Fibroblast of gingiva (primary cell): ENCODE measurements at places on chromosomes 12 and 14.

DNA sequence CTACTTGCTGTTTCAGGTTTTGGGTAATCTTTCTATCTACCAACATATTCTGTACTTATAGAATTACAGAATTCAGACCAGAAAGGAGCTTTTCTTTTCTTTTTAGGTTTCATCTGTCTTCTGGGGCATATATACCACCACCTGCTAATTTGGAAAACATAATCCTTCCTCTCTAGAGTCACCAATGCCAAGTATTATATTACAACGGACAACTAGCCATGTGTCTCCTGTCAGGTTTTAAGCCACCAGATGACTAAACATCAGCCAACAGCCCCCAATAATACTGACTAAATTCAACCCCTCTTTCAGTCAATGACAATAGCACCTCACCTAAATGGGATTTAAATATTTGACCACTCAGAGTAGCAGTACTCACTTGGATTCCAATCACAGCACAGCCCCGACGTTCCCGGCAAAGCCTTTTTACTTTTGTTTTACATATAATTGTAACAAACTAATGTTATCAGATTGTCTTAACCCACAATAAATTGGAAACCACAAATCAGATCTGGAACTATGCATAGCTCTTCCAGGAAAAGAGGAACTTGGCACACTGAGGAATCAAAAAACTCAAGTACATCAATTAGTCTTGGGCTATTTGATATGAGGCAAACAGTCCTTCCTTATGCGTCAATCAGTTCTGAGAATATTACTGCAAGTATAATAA lies 13.5 kb downstream of the SLC11A2 start:
- no peak for DNase-seq

DNA sequence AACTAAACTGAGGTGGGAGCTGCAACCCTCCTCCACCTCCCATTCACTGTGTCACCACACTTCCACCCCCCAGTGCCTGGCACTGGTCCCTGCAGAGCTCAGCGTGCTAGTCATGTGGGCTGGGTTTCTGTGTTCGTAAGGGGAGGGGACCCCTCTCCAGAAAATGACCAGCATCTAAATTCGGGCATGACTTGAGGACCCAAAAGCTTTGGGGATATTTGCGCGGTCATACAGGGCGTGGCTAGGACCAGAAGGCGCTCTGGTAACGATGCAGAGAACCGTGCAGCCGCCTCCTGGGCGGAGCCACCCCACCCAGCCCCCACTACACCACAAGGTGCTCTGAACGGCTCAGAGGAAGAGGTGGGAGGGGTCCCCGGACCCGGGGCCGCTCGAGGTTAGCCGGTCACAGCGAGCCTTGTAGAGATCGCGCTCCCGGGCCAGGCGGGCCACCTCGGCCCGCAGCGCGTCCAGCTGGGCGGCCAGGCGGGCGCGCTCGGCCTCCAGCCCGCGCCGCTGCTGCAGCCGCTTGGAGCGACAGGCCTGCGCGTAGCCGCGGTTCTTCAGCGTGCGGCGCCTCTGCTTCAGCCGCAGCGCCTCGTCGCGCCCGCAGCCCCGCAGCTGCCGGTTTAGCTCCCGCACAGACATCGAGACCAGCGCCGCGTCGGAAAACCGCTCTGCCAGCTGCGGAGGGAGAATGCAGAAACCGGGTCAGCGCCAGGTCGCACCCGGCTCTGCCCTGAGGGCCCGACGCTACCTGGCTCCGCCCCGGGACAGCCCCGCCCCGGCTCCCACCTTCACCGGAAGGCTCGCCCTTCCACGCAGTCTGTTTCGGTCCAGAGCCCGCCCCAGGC lies 9.8 kb downstream of the CPNE6 start:
- DNase-seq = no peak

- DNase-seq = no peak
Measured at GRCh38 chr12:4918950-4919660, 9.4 kb downstream of the KCNA1 start.

- no peak for DNase-seq
Measured at GRCh38 chr12:54287261-54288157, 7.0 kb downstream of the HNRNPA1 start.

- DNase-seq = peak; percentile 76
Measured at GRCh38 chr14:71586131-71586897, 345.9 kb upstream of the RGS6 start.

DNA sequence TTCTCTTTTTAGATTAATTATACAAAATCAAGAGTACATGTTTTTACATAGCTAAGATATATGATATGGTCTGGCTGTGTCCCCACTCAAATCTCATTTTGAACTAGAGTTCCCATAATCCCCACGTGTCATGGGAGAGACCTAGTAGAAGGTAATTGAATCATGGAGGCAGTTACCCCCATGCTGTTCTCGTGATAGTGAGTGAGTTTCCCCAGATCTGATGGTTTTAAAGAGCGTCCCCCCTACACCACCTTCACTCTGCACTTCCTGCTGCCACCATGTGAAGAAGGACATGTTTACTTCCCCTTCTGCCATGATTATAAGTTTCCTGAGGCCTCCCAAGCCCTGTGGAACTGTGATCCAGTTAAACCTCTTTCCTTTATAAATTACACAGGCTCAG lies 21.4 kb upstream of the DRAM1 start:
- DNase-seq = no peak

- no peak for DNase-seq
Measured at GRCh38 chr12:111440631-111441030, 34.9 kb downstream of the SH2B3 start.

GRCh38 chr12:27762757-27763156 lies 17.3 kb upstream of the KLHL42 start:
- DNase-seq = no peak

DNA sequence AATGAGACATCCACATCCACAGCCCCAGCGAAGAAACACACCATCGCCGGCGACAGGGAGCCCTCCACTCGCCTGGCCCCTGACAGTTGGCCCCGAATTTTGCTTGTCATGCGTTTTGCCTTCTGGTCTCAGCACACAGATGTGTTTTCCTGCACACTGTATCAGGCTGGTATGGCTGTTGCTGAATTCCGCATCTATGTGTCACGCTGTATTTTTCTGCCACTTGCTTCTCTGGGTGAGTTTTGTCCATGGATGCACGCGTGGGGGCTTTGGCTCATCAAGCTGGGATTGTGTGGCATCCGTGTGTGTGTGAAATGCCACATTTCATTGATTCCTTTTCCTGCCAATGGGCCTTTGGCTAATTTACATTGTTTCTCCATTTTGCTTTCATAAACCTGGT lies 26.5 kb downstream of the ARL6IP4 start:
- DNase-seq = no peak

GRCh38 chr12:66190519-66191370 lies 1.7 kb downstream of the IRAK3 start:
- DNase-seq = peak; percentile 33

DNA sequence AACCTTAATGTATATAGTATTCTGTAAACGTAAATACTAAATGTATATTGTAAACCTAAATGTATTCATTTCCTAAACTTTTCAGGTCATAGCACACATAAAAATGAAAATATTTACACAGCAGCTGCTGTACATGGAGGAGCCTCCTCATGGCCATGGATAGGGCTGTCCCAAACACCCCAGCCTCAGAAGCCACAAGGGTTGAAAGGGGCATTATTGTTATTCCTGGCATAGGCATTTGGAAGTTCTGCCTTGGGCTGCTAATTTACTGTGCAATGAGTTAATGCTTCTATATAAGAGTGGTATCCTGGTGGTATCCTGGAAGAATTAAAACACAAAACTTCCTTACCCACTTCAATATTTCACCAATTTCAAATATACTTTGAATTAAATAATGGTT lies 159.4 kb downstream of the SLC5A8 start:
- no peak for DNase-seq

DNA sequence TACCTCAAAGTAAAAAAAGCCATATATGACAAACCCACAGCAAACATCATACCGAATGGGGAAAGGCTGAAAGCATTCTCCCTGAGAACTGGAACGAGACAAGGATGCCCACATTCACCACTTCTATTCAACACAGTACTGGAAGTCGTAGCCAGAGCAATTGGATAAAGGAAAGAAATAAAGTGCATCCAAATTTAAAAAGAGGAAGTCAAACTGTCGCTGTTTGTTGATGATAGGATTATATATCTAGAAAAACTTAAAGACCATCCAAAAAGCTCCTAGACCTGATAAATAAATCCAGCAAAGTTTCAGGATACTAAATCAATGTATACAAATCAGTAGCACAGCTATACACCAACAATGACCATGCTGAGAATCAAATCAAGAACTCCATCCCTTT lies 5.2 kb downstream of the NDUFA12 start:
- no peak for DNase-seq

DNA sequence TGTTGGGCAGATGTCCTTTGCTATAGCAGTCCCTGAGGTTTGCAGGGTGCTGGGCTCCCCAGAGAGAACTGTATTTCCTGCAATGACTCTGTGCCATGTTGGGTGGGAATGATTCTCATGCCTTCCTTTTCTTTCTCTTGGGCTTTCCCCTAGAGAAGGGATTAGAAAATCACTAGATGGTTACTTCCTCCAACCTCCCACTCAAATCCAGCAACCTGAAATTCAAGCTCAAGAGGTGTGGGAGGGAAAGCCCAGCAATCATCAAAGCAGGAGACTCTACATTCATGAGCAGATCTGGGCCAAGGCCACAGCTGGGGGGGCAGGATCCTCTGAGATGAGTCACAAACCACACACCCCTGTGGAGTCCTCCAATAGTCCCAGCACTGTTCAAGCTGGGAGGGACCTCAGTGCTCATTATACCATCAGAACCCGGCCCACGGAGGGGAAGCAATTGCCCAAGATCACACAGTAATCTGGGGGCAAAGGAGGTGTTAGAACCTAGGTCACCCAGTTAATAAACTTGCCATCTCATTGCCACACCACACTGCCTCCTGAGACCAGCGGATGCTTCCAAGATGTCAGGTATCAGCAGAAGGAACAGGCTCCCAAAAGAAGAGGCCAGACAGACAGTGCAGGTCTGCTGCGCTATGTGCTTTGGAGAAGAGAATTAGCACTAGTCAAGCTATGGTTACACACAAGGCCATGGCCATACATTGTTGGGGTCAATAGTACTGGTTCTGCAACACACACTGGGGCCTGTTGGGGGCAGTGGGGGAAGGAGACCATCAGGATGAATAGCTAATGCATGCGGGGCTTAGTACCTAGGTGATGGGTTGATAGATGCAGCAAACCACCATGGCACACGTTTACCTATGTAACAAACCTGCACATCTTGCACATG lies 65.7 kb downstream of the TTC9 start:
- no peak for DNase-seq

DNA sequence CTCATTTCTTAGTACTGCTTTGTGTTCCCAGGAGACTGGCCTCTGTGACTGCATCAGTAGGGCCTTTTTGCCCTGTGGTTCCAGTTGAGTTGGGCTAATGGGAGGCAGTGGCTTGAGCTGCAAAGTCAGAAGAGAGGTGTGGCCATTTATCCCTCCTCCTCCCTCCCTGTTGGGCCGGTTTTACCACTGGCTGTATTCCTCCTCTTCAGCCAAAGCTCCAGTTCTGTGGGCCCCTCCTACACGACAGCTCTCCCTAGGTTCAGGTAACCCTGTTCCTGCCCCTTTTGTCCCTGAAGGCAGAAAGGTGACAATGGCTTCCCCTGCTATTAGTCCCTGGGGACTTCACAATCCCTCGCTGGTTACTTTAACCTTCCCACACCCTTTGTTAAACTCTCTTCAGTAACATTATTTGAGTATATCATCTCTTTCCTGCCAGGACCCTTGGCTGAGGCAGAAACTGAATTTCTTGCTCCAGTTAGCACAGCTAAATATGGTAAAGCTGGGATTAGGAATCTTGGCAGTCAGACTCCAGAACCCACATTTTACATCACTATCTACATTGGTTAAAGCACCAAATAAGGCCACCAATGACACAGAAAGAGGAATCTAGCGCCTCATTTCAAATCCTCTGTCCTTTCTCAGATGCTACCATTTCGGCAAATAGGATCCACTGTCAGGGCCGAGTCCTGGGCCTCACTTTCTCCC lies 121.9 kb upstream of the SLC35F4 start:
- DNase-seq = no peak

DNA sequence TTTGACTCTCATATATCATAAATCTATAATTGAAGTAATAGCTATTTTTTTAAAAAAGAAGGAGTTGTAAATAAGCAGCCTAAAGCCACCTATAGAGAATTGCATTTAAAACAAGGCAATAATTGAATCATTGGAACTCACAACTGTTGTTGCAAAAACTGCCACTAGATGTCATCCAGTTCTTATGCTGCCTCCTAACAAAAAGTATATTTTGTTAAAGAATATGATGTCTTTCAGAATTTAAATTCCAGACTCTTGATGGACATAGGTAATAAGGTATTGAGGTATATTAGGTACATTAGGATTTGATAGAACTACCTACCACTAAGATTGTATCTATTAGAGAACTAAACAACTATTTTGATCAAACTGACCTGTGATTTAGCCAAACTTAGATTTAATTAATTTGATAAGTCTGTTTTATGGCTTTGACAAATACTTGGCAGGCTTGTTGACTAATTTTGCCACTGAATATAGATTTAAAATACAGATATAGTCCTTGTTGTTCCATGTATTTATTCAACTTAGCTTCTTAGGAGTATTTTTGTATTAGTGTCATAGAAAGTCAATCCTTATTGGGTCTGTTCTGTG lies 401.4 kb downstream of the RPL10L start:
- DNase-seq = no peak

DNA sequence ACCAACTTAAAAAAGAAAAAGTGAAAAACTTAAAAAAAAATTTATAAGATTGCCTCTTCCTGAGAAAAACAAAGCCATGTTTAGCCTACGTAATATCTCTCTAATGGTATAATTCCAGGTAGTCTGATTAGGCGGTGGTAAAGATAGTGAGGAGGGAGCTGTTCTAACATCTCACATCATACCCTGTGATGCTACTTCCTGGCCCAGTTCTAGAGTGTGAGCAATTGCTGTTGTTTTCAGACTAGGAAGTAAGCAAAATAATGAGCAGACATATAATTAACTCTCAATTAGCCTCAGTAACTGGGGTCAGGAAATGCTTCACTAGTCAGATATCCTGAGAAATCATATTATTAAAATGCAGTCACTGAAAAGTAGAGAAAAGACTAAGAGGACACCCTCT lies 113.9 kb downstream of the PHLDA1 start:
- no peak for DNase-seq

DNA sequence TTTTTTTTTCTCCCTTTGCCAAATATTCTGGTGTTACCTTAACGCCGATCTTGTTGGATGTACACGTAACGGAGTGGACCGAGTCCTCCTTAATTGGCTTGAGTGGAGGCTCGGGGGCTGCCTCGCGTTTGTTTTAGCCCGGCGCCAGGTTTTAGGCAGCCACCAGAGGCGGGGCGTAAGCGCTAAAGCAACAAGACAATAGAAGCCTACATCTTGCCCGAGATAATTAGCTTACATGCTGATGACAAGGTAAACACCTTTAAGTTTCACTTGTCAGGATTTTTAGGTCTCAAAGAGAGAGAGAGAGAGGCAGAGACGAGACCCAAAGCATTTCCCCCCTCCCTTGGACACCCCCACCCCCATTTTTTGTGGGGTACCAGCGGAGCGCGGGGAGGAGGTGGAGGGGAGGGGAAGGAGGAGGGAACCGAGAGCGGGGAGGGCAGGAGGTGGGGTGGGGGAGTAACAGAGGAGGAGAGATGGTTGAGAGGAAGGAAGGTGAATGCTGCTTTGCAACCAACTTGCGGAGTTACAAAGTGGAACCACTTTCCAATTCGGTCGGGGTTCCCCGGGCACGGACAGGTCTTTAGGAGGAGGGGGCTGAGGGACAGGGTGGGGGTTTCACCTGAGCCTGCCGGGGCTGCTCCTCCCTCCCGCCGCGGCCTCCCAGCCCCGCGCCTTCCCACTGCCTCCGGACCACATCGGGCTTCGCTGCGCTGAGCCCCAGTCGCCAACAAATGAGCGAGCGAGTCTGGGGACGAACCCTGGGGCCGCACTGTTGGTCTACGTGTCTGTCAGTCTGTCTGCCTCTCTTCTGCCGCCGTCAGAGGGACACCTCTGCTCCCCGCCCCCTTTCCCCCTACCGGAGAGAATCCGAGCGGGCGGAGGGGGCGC lies at the start of gene NKX2-1:
TSS of gene NKX2-1 (minus strand) at position 802 of the 891 bp plus-strand sequence. CDS start at position 699, 103 bp downstream.
- DNase-seq = no peak
